ENCODE measurements at places on chromosomes 13 and 19.
A peak's percentile ranks its signal among the peaks of the same experiment; 100 is the strongest.

DNA sequence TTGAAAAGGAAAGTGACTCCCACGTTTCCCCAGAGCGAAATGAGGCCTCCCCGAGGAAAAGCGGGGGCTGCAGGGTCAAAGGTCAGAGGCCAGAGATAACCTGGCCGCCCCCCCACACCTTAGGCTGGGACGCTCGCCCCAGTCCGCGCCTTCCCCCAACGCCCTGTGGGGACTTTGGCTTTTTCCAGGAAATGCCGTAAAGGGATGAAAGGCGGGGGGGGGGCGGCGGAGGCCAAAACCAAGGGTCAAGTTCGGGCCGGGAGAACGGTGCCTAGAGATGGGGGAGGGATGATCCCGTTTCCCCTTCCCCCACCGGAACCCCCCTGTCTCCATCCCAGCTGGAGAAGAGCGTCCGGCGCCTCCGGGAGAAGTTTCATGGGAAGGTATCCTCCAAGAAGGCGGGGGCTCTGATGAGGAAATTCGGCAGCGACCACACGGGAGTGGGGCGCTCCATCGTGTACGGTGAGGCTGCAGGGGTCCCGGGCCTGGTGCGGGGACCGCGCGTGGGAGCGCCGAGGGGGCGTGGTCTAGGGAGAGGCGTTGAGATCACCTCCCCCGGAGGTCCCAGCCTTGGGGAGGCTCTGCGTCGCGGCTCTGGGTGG is 575 bp downstream of the SHFL start:
- no peaks in the 10 kb centered on the region for H3K27me3 ChIP-seq
- no peaks in the 10 kb centered on the region for H3K36me3 ChIP-seq
- peak overlapping the region; percentile 100 for H3K4me3 ChIP-seq

DNA sequence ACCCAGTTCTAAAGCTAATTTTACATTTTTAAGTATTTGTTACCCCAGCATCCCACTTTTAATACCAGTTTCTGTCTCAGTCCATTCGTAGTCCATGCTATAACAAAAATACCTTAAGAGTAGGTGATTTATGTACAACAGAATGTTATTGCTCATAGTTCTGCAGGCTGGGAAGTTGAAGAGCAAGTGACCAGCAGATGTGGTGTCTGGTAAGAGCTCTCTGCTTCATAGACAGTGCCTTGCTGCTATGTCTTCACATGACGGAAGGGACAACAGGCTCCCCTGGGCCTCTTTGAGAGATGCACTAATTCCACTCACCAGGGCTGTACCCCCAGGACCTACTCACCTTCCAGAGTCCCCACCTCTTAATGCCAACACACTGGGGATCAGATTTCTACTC is 96.6 kb downstream of the COL4A2 start:
- DNase-seq: no peak
- H3K27me3 ChIP-seq: no peaks in the 10 kb centered on the region
- H3K27ac ChIP-seq: peak overlapping the region; percentile 25

DNA sequence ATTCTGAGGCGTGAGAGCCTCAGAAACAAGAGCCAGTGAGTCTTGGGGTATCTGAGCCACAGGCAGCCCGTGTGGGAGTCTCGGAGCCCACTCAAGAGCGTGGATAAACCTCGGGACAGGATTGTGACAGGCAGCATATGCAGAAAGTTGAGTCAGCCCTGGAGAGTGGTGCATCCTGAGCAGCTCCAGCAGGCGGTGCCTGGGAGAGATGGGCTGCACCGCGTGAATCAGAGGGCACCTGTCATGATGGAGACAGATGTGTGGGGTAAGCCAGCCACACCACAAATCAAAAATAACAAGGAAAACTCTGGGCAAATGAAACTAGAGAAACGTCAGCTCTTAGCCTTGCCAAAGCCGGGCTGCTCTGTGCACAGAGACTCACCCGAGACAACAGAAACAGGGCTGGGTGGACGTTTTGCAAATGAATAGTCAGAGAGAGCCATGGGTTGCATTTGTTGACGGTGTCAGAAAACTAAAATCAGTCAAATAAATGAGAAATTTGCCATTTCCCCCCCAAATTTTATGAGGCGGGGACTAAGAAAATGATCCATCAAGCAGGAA is 30.0 kb upstream of the POP4 start:
- H3K27me3 ChIP-seq: no peaks in the 10 kb centered on the region
- no peaks in the 10 kb centered on the region for H3K4me1 ChIP-seq
- no peak for DNase-seq
- no peaks in the 10 kb centered on the region for H3K36me3 ChIP-seq
- no peak overlapping the region for H3K4me3 ChIP-seq
- H3K27ac ChIP-seq: no peak overlapping the region

DNA sequence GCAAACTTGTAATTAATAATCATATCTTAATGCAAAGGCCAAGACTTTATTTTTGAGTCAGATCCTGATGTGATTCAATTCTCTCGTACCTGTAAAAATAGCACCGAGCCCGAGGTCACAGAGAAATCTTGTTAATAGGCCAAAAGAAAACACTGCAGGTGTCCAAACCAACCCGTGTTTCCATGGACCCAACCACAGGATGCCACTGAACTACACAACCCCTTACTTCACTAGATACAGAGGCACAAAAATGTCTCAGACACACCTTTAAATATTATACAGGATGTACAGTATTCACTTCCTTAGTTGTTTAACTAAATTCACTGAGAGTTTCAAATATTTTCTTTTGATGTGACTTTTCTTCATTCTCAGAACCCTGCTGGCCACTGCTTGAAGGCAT is 530.9 kb downstream of the MYO16 start:
- no peak overlapping the region for H3K27ac ChIP-seq
- H3K36me3 ChIP-seq: no peaks in the 10 kb centered on the region
- peaks cover 3% of the 10 kb centered on the region for H3K4me1 ChIP-seq
- no peak overlapping the region for H3K4me3 ChIP-seq
- DNase-seq: no peak

DNA sequence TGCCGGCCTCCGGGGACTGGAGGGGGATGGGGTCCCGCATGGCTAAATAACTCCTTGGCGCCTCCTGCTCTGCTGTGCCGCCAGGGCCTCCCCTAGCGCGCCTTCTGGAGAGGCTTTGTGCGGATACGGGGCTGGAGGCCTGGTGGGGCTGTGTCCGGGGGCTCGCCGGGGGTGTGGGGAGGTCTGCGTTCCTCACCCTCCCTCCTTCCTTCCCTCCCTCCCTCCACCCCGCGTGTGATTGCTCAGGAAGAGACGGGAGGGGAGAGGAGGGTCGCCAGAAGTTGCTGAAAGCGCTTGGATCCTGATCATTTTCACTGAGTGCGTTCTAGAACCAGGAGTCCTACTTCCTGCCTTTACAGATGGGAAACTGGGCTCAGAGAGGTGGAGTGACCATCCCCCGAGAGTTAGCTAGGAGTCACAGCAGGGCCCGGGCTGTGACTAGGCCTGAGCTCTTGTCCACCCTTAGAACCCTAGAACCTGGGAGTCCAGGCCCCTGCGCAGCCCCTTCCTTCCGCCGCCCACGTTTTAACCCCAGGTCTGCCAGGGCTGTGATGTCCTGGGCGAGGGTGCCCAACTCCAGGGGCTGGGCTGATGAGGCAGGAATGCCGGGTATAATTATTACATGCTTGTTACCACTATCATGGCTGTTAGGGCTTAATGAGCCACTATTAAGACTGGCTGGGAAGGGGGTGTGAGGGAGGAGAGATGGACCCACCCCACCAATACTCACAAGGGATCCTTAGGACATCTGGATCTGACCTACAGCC is 782 bp upstream of the JUND start:
- no peaks in the 10 kb centered on the region for H3K36me3 ChIP-seq
- peak; percentile 88 for DNase-seq
- peak overlapping the region; percentile 99 for H3K27ac ChIP-seq
- H3K4me1 ChIP-seq: peaks cover 28% of the 10 kb centered on the region
- H3K27me3 ChIP-seq: no peaks in the 10 kb centered on the region

- no peaks in the 10 kb centered on the region for H3K36me3 ChIP-seq
- H3K27me3 ChIP-seq: no peaks in the 10 kb centered on the region
- no peak overlapping the region for H3K27ac ChIP-seq
- H3K4me1 ChIP-seq: peaks cover 19% of the 10 kb centered on the region
- DNase-seq: no peak
These were observed 9.2 kb upstream of the ZNF627 start for GRCh38 chr19:11587975-11588631.

- no peaks in the 10 kb centered on the region for H3K4me1 ChIP-seq
- H3K4me3 ChIP-seq: no peak overlapping the region
These were observed 983.4 kb downstream of the EFNB2 start for GRCh38 chr13:105552078-105552477.

DNA sequence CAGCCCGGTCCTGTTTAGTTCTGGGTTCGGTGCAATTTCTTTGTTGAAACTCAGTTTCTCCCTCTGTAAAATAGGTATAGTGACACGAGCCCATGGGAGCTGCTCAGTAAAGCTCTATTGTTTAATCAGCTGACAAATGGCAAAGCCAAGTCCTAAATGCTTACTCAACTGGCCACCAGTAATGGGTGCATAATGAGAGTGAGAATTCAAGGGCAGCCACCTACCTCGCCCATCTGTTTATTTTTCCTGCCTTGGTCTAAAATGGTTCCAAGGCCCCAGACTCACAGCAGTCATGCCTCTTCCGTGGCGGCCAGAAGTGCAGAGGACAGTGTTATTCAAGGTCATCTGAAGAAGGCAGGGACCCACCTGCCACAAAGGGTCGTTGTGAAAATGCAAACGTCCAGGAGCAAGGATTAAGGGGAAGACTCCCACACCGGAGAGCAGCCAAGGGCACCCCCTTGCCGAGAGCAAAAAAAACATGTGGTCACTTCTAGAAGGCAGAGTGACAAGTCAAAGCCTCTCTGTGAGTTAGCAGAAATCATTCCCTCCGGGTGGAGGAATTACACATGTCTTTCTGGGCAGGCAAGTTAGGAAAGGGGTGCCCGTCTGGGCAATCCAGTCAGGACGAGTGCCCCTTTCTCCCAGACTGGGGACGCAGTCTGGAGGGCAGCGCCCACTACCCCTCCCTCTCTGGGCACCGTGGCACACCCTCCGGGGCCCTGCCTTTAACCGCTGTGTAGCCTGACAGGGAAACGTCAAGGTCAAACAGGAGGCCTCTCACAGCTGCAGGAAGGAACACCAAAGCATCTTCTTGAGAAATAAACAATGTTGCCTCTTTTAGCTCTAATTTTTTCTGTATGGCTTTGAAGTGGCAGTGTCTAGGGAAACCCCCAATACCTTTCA is 186.2 kb downstream of the FOXO1 start:
- no peak overlapping the region for H3K4me3 ChIP-seq
- DNase-seq: no peak

DNA sequence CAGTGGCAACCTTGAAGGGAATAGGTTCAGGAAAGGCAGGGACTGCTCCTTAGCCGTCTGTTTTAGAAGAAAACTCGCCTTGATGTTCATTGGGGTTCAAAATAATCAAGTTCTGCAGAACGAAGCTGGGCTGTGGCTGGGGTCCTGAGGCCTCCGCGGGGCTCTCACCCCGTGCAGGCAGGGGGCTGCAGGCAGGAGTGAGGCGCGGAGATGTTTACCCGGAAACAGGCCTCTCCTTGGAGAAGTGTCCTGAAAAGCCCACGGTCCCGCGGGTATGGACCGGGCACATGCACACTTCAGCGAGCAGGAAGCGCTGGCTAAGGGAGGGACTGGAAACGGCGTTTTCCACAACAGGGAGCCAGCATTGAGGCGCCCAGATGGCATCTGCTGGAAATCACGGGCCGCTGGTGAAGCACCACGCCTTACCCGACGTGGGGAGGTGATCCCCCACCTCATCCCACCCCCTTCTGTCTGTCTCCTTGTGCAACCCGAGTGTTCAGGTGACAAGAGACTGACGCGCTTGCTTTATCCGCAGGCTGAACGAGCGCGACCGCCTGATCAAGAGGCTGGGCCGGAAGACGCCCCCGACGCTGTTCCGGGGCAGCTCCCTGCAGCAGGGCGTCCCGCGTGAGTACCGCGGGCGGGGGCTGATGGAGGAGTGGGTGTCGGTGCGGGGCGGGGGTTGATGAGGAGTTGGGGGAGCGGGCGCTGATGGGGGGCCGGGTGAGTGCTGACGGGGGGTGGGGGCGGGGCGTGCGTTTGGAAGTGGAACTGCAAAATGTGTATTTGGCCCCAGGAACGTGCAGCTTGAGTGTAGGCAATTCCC is 39.6 kb downstream of the SHISA2 start:
- H3K4me1 ChIP-seq: no peaks in the 10 kb centered on the region
- peak overlapping the region; percentile 28 for H3K4me3 ChIP-seq
- no peak overlapping the region for H3K27ac ChIP-seq
- DNase-seq: peak; percentile 87
- no peaks in the 10 kb centered on the region for H3K36me3 ChIP-seq
- H3K27me3 ChIP-seq: peaks cover 17% of the 10 kb centered on the region

GRCh38 chr19:45253396-45254027 is 2.4 kb downstream of the MARK4 start:
- H3K4me3 ChIP-seq: no peak overlapping the region
- H3K27me3 ChIP-seq: no peaks in the 10 kb centered on the region
- H3K27ac ChIP-seq: no peak overlapping the region
- no peak for DNase-seq
- no peaks in the 10 kb centered on the region for H3K36me3 ChIP-seq

- no peaks in the 10 kb centered on the region for H3K4me1 ChIP-seq
- H3K27ac ChIP-seq: no peak overlapping the region
- no peak for DNase-seq
- H3K4me3 ChIP-seq: no peak overlapping the region
These were observed 36.1 kb downstream of the PTPRS start for GRCh38 chr19:5304486-5304885.

- H3K36me3 ChIP-seq: no peaks in the 10 kb centered on the region
- H3K4me1 ChIP-seq: no peaks in the 10 kb centered on the region
- DNase-seq: no peak
These were observed 36.8 kb upstream of the CYP2S1 start for GRCh38 chr19:41156207-41156606.

DNA sequence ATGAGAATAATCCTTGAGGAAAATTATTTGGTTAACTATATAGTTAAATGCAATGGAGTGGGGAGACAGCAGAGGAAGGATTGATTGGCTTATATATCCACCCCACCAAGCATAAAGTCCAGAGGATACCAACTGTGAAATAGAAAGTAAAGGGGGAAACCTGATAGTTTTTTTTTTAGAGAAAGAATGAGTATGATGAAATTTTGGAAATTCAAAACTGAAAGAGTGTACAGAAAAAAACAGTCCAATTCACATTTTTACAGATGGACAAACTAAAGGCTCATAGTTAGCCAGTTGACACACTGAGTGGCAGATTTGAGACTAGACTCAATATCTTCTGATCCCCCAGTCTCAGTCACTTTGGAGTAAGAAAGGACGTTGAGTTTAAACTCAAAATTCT is 51.1 kb downstream of the FNDC3A start:
- no peak overlapping the region for H3K27ac ChIP-seq
- no peak for DNase-seq
- no peaks in the 10 kb centered on the region for H3K36me3 ChIP-seq
- no peaks in the 10 kb centered on the region for H3K4me1 ChIP-seq
- H3K4me3 ChIP-seq: no peak overlapping the region

Data from left lung (tissue), 14 donors.